Stomach (tissue), 19 donors: ENCODE measurements at places on chromosomes 2 and 18. TPM values are rescaled to one million over a fixed set of nuclear protein-coding genes. Genes with fewer than 3 reads are reported as not detected.
A peak's percentile ranks its signal among the peaks of the same experiment; 100 is the strongest.

Gene CAPN13
- 20.3 TPM for polyA plus RNA-seq

Gene TRIM43
- polyA plus RNA-seq, result 0.25 TPM

Gene GALNT3
- 24.2 TPM for polyA plus RNA-seq

Gene TMEM198
- 4.7 TPM for polyA plus RNA-seq

- DNase-seq, result peak; percentile 87
- no peaks in the 10 kb centered on the region for H3K27me3 ChIP-seq
- peaks cover 80% of the 10 kb centered on the region for H3K36me3 ChIP-seq
- no peak overlapping the region for H3K4me3 ChIP-seq
- peak overlapping the region; percentile 41 for H3K27ac ChIP-seq
- peaks cover 12% of the 10 kb centered on the region for H3K4me1 ChIP-seq
Measured at GRCh38 chr2:8803658-8804379, 33.6 kb downstream of the KIDINS220 start.

Gene POTEI
- 0.06 TPM for polyA plus RNA-seq

- no peaks in the 10 kb centered on the region for H3K36me3 ChIP-seq
- DNase-seq, result no peak
- no peak overlapping the region for H3K4me3 ChIP-seq
- H3K4me1 ChIP-seq, result no peaks in the 10 kb centered on the region
Measured at GRCh38 chr18:59061914-59062642, 77.6 kb upstream of the SEC11C start.

- H3K36me3 ChIP-seq, result no peaks in the 10 kb centered on the region
- no peak overlapping the region for H3K27ac ChIP-seq
- no peak for DNase-seq
- no peak overlapping the region for H3K4me3 ChIP-seq
- H3K27me3 ChIP-seq, result no peaks in the 10 kb centered on the region
Measured at GRCh38 chr18:78639006-78639950, 340.3 kb upstream of the SALL3 start.

Gene SGPP2
- polyA plus RNA-seq, result 1.7 TPM

Gene XIRP2
- polyA plus RNA-seq, result 0.10 TPM

GRCh38 chr2:11129598-11130449 lies 25.4 kb upstream of the SLC66A3 start:
- H3K4me3 ChIP-seq, result peak overlapping the region; percentile 46
- H3K27me3 ChIP-seq, result no peaks in the 10 kb centered on the region
- peak overlapping the region; percentile 74 for H3K27ac ChIP-seq
- H3K36me3 ChIP-seq, result no peaks in the 10 kb centered on the region
- peak; percentile 94 for DNase-seq

GRCh38 chr18:71809711-71810110 lies 734.4 kb downstream of the CBLN2 start:
- H3K36me3 ChIP-seq, result no peaks in the 10 kb centered on the region
- H3K4me1 ChIP-seq, result no peaks in the 10 kb centered on the region
- DNase-seq, result no peak
- no peaks in the 10 kb centered on the region for H3K27me3 ChIP-seq
- no peak overlapping the region for H3K4me3 ChIP-seq

DNA sequence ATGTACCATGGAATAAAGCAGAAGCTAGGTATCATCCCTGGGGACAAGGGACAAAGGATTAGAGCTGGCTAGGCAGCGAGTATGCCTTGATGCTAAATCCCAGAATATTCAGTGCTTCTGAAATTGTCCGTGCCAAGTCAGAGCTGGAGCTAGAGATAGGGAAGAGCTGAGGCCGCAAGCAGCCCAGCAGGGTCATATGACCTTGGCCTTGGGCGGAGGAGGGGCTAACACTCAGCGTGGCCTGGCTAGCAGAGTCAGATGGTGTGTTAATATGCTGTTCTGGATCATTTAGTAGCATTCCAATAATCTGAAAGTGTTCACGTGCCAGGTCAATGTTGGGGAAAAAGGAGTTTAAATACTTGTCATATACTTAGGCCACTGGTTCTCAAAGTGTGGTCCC lies 374.8 kb downstream of the CLIP4 start:
- H3K4me3 ChIP-seq, result no peak overlapping the region
- no peak overlapping the region for H3K27ac ChIP-seq
- no peaks in the 10 kb centered on the region for H3K4me1 ChIP-seq
- no peaks in the 10 kb centered on the region for H3K27me3 ChIP-seq
- no peaks in the 10 kb centered on the region for H3K36me3 ChIP-seq
- no peak for DNase-seq

GRCh38 chr2:142875010-142875409 lies 2.5 kb upstream of the KYNU start:
- no peak for DNase-seq
- H3K4me1 ChIP-seq, result peaks cover 8% of the 10 kb centered on the region
- peak overlapping the region; percentile 30 for H3K27ac ChIP-seq

DNA sequence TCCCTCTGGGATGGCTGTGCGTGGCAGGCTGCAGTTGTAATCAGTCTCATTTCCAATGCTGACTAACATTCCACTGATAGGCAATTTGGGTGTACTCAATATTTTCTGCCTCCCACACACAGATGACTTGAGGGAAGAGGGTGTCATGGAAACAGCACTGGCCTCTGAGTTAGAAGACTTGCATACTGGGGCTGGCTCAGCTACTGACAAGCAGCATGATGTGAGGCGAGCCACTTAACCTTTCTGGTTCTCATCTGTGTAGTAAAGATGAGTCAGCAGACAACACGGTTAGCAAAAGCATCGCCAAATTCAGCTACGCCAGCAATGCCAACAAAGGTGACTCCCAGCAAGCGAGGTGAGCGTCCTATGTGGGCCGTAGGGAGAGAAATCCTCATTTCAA lies 73.5 kb downstream of the COLEC12 start:
- no peak overlapping the region for H3K4me3 ChIP-seq
- H3K4me1 ChIP-seq, result no peaks in the 10 kb centered on the region
- H3K27me3 ChIP-seq, result no peaks in the 10 kb centered on the region
- DNase-seq, result no peak

DNA sequence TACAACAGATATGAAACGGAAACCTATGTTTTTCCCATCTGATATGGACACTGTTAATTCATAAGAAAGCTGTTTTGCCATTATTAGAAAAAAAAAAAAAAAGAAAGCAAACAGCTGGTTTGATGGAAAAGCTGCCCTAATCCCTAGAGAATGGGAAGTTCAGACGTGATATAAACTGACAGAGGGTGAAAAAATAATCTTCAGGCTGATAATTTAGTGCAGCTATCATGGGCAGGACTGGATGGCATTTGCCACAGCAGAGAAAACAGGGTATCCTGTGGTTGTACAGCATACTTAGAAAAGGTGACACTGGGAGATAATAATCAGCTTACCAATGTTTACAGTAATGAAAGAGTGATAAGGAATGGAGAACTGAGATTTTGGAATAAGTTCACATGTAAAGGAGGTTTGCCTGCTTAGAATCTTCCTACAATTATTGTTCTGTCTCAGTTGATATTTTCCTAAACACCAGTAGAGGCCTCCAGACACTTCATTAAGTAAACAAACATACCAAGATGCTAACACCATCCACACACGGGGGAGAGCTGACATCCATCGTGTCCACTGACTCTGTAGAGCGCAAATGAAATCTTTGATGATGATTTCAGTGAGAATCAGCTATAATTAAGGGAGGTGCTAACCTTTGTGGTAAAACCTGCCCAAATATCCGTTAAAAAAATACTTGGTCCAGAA lies 211.6 kb upstream of the MMADHC start:
- no peak overlapping the region for H3K4me3 ChIP-seq
- H3K27ac ChIP-seq, result no peak overlapping the region
- no peaks in the 10 kb centered on the region for H3K36me3 ChIP-seq
- H3K27me3 ChIP-seq, result no peaks in the 10 kb centered on the region

DNA sequence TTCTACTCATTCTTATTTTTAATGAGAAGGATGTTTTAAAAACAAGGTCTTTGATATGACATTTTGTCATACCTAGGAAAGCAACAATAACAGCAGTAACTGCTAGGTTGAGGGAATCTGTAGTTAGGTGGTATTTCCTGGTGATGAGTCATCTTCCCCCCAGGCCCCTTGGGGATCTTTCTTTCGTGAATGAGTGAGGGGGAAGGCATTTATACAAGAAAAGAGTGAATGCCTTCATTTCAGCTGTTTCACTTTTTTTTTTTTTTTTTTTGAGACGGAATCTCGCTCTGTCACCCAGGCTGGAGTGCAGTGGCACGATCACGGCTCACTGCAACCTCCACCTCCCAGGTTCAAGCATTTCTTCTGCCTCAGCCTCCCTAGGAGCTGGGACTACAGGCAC lies 108.6 kb downstream of the MAP4K4 start:
- no peak overlapping the region for H3K4me3 ChIP-seq
- H3K27me3 ChIP-seq, result no peaks in the 10 kb centered on the region
- peak overlapping the region; percentile 36 for H3K27ac ChIP-seq
- H3K36me3 ChIP-seq, result no peaks in the 10 kb centered on the region
- H3K4me1 ChIP-seq, result peaks cover 25% of the 10 kb centered on the region

Gene NABP1
- 4.5 TPM for polyA plus RNA-seq

GRCh38 chr18:22505141-22505591 lies 87.5 kb upstream of the CTAGE1 start:
- H3K27me3 ChIP-seq, result no peaks in the 10 kb centered on the region
- no peak for DNase-seq
- H3K4me1 ChIP-seq, result peaks cover 7% of the 10 kb centered on the region
- no peak overlapping the region for H3K4me3 ChIP-seq
- no peak overlapping the region for H3K27ac ChIP-seq

DNA sequence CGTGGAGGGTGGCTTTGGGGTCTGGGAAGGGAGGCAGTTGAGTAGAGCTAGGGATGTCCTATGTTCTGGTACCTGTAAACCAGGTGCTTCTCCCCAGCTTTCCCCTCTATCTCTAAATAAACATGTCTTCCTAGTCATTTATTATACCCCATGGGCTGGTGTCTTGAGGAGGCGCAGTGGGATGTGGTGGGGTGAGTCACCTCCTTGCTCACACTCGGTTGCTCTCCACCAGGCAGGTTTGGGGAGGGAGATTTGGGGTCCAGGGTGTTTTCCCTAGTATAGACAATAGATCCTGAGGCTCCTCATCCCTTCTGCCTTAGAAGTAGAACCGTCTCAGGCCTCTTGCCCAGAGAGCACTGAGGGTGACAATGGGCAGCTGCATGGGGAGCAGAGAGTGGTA lies 5.1 kb downstream of the PSD4 start:
- no peak overlapping the region for H3K4me3 ChIP-seq
- no peaks in the 10 kb centered on the region for H3K27me3 ChIP-seq
- H3K36me3 ChIP-seq, result peaks cover 18% of the 10 kb centered on the region

DNA sequence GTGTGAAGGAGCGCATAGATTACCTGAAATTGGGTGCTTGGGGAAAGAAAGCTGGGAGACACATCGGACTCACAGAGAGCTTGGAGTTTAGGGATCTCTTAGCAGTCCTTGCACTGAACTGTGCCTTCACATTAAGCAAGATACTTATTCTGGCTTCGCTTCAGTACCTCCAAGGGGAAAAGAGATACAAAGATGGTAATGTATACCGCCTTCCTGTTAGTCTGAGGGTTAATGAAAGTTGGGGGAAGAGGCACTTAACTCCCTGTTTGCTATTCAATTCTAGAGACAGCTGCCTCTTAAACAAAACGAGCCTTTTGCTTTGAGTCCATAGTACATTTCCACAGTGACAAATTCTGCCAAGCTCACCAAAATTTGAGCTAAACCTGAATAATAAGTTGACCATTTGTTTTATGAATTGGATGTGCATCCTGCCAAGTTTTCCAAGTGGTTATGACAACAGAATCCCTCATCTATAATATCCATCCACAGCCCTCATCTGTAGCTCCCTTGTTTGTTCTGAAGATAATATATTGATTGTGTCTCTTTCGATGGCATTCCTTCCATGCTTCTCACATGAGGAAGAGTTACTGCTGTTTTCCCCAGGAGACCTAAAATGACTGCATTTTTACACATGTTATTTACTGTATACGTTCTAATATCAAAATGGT lies 287.1 kb upstream of the ATP5MC3 start:
- no peaks in the 10 kb centered on the region for H3K4me1 ChIP-seq
- no peaks in the 10 kb centered on the region for H3K27me3 ChIP-seq
- no peak overlapping the region for H3K4me3 ChIP-seq
- no peak for DNase-seq
- H3K36me3 ChIP-seq, result no peaks in the 10 kb centered on the region
- H3K27ac ChIP-seq, result no peak overlapping the region

Gene LYPD1
- 3.7 TPM for polyA plus RNA-seq

Gene ZDBF2
- polyA plus RNA-seq, result 0.93 TPM

- peaks cover 22% of the 10 kb centered on the region for H3K4me1 ChIP-seq
- no peak overlapping the region for H3K4me3 ChIP-seq
- no peak for DNase-seq
- no peaks in the 10 kb centered on the region for H3K27me3 ChIP-seq
- no peaks in the 10 kb centered on the region for H3K36me3 ChIP-seq
- H3K27ac ChIP-seq, result no peak overlapping the region
Measured at GRCh38 chr18:61900504-61901281, 7.9 kb upstream of the RNF152 start.

- no peak overlapping the region for H3K4me3 ChIP-seq
- DNase-seq, result no peak
- no peaks in the 10 kb centered on the region for H3K27me3 ChIP-seq
- H3K36me3 ChIP-seq, result no peaks in the 10 kb centered on the region
Measured at GRCh38 chr2:195533771-195534642, 123.0 kb upstream of the SLC39A10 start.

Gene CROCC2
- polyA plus RNA-seq, result 0.03 TPM

Gene MLPH
- 61.3 TPM for polyA plus RNA-seq

- peak; percentile 77 for DNase-seq
- H3K4me1 ChIP-seq, result no peaks in the 10 kb centered on the region
- H3K27me3 ChIP-seq, result no peaks in the 10 kb centered on the region
- no peak overlapping the region for H3K27ac ChIP-seq
Measured at GRCh38 chr2:1081451-1082225, 131.0 kb downstream of the SNTG2 start.

DNA sequence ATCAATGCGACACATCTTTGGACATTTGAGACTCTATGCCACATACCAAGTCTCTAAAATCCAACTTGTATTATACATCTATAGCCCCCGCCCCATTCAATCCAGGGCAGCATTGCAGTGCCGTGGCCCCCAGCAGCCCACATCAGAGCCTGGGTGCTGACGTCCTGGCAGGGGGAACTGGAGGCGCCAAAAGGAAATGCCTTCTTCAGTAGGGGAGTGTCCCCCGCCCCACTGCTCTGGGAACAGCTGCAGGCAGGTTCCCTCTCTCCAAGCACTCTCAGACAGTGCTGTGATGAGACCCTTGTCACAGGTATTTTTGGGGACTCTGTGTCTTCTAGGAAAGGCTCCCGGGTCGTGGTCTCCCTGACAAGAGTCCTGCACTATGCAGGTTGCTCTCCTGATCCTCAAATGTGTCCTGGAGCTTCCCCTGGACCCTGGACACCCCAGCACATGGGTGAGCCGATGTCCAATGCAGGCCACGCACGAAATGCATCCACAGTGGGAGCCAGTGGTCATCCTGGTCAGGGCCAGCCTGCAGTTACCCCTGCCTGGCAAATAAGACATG lies 188.7 kb downstream of the RTP5 start:
- H3K4me3 ChIP-seq, result no peak overlapping the region
- no peaks in the 10 kb centered on the region for H3K27me3 ChIP-seq
- H3K27ac ChIP-seq, result no peak overlapping the region
- no peaks in the 10 kb centered on the region for H3K4me1 ChIP-seq
- no peaks in the 10 kb centered on the region for H3K36me3 ChIP-seq

Gene ANKRD29
- 13.2 TPM for polyA plus RNA-seq

Gene APCDD1
- polyA plus RNA-seq, result 23.2 TPM

Gene CD8B2
- not detected for polyA plus RNA-seq

GRCh38 chr2:223513771-223514455 lies 88.2 kb downstream of the SCG2 start:
- DNase-seq, result no peak
- no peaks in the 10 kb centered on the region for H3K27me3 ChIP-seq
- no peaks in the 10 kb centered on the region for H3K4me1 ChIP-seq

- H3K27me3 ChIP-seq, result no peaks in the 10 kb centered on the region
- peak overlapping the region; percentile 87 for H3K27ac ChIP-seq
- peaks cover 4% of the 10 kb centered on the region for H3K4me1 ChIP-seq
- no peak for DNase-seq
- H3K4me3 ChIP-seq, result peak overlapping the region; percentile 33
- H3K36me3 ChIP-seq, result no peaks in the 10 kb centered on the region
Measured at GRCh38 chr2:174595116-174595809, 2.3 kb downstream of the WIPF1 start.
